ENCODE measurements at places on chromosomes 3 and 15.

- DNase-seq: no peak
These were observed 167.6 kb downstream of the PLCL2 start for GRCh38 chr3:17052363-17052762.

DNA sequence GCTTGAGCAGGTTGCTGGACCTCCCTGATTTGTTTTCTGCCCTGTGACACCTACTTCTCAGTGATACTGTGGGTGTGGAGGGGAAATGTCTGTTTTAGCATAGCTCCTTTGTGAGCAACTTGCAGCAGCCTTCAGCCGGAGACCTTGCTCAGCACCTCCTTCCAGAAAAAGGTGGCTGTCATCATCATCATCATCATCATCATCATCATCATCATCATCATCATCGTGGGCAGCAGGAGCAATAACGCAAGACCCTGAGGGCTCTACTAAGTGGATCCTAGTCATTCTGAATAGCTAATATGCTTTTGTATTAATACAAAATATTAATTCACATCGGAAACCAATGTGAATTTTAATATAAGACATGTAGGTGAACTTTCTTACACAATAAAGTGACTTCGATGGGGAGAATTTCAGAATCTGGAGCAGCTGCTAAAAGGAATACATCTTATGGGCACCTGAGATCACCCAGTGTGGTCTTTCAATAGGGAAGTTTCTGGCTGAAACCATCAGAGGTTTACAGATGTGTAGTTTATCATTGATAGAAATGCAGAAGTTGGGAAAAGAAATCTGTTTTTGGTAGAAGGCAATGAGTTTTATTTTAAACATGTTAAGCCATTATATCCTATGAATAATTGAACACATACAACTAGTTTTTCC lies 8.6 kb downstream of the GABRR3 start:
- no peak for DNase-seq

- no peak for DNase-seq
These were observed 686.2 kb upstream of the NR2F2 start for GRCh38 chr15:95644100-95644875.

DNA sequence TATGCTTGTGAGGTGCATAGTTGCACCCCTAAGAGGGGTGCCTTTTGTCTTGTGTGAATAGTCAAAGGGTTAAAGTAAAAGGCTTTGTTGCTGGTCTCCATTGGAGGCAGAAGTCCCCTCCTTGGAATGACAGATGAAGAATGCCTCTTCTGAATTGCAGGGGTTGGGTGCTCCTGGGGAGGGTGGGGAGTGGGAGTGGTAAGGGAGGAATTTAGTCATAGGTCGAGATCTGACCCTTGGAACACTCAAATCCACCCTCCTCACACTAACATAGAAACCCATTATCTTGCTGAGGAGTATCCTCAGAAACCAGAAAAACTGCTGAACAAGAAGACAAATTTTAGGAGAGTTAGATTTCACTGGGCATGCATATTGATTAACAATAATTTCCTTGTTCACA lies 4.7 kb downstream of the CTXND1 start:
- no peak for DNase-seq

- DNase-seq: no peak
These were observed 74.2 kb downstream of the ARRDC4 start for GRCh38 chr15:98034731-98035130.

DNA sequence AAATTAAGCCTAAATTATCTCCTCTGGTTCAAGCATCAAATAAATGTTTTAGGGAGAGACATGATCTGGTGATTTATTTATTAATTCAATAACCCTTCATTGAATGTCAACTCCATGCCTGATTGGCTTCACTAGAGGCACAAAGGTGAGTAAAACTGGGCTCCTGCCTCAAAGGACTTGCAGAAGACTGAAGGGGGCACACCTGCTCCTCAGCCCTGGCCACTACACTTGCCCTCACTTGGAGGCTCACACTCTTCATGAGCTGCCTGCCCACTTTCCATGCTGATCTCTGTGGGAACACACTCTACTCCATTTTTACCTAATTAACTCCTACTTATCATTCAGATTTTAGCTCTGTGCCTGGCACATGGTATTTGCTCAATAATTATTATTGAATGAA lies 84.4 kb upstream of the KCNMB2 start:
- DNase-seq: no peak

DNA sequence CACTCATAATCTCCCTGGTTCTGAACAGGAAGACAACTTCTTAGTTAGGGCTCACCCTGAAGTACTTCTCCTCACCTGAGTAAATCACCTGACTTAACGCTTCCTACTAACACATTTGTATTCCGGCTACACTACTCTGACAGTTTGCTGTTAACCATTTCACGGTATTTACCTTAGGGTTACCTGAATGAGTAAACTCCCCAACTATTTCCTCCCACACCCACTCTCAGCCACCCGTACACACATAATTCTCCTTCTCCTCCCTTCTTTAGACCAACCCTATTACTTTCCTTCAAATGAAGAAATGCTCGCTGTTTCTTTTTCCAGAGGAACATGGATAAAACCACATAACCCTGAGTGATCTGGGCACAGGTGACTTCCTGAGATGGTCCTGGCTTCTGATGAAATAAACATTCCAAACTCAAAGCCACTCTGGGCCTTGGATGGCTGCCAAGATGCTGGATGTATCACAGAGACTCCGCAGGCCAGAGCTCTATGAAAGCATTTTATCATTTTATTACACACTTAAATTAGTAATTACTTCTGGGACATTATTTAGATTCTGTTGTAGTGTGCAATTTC lies 183.6 kb upstream of the ATP11B start:
- DNase-seq: no peak

DNA sequence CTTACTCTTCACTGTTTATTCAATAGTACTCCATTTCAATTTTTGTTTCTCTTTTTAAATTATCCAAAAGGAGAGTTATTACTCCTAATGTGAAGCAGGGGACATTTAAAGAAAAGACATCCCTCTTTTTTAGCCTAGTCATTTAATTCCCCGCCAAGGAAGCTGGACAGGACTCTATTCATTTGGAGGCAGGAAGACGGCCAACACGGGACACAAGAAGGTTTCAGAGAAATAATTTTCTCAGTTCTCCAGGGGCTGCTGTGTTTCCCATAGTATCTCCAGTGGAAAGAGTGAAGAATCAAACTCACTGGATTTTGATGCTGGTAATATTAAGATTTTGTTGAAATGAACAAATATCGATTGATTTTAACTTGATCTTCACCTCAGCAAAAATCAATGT lies 833.7 kb downstream of the ROBO2 start:
- no peak for DNase-seq

DNA sequence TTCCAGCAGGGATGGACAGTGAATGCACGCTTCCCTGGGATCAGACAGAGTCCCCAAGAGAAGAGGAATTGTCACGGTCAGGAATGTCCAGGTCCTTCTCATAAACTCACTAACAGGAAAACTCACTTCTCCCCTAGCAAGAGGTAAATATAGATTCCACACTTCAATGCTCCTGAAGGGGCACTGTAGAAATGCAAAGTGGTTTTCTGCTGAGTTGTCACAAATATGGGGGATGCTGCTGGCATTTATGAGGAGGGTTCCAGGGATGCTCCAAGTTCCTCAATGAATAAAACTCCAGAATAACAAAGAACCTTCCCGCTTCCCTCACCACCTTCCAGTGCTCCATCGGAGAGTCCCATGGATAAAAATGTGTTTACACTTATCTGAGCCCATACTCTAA lies 423.4 kb downstream of the MAGI1 start:
- no peak for DNase-seq

DNA sequence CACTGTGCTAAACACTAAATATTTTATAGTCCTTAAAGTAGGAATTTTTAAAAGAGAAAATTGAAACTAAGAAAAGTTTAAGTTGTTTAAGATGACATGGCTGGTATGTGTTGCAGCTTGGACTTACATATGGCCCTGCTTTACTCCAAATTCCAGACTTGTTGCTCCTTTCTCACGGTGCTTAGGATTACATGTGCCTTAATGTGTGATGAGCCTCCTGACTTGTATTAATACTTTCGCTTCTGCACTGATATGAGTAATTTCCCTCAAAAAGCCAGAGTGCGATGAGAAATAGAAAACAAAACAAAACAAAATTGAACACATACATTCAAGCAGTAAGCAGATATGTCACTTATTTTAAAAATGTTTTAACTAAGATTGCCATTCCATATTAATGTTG lies 250.2 kb downstream of the VGLL3 start:
- DNase-seq: no peak

- no peak for DNase-seq
These were observed 328.1 kb upstream of the ATP10A start for GRCh38 chr15:26191193-26191592.

DNA sequence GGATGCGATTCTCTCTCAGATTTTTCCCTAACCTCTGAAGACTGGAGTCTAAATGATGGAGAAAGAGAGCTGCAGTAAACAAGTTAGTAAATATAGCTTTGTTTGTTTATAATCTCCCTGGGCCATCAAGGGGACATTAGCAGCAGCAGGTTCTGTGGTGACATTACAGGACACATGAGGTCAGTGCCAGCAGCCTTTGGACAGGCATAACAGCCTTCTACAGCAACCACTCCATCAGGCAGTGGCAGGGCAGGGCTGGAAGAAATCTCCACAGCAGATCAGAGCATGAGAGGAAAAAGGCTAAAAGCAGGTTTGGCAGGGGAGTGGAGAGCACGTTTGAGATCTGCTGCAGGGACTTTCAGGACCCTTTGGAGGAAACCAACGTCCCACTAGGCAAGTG lies 127.6 kb upstream of the ACP3 start:
- DNase-seq: no peak

DNA sequence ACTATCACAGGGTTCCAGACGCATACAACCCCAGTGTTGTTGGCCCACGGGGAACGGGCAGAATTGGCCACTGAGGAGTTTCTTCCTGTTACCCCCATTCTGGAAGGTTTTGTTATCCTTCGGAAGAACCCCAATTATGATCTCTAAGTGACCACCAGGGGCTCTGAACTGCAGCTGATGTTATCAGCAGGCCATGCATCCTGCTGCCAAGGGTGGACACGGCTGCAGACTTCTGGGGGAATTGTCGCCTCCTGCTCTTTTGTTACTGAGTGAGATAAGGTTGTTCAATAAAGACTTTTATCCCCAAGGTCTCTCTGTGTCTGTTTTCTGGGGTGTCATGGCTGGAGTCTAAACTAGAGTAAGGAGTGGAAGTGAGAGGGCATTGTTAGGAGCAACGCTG lies 5.7 kb upstream of the EIF4G1 start:
- no peak for DNase-seq

DNA sequence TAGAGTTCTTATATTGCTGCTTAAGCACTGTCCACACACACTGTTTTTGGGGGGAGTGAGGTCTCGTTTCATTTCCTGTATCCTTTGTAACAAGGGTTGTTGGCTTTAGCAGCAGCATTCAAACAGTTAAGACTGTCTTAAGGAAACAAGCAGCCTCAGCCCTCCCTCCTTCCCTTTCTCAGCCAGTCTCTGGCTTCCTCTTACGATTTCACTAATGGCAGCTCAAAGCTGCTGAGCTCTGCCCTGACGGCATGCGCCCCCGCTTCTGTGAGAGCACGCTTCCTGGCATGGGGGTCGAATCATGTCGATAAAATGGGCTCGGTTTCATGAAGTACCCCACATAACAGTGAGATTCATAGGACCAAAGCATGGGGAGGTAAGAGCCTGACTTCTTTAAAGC lies 105.0 kb downstream of the KLHL25 start:
- DNase-seq: peak; percentile 39

GRCh38 chr15:50493625-50494024 lies 52.8 kb downstream of the USP50 start:
- DNase-seq: no peak

GRCh38 chr3:100526613-100527346 lies 34.4 kb downstream of the TMEM45A start:
- DNase-seq: no peak

DNA sequence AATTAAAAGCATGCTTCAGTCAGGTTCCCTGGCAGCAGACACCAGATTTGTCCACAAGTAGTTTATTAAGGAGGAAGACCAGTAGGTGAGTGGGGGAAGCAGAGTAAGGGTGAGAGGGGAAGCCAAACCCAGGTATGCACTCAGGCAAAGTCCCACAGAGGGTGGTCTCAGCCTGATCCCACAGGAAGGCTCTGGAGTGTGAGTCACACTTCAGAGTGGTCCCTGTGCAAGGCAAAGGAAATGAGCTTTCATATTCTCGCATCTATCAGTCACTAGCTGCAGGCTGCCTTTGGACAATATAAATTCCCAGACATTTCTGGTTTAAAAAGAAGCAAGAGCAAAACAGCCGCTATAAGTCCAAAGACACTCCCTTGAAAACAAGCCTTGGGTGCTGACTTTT lies 78.5 kb downstream of the TRANK1 start:
- no peak for DNase-seq

GRCh38 chr15:47374222-47374621 lies 343.1 kb upstream of the SEMA6D start:
- no peak for DNase-seq

DNA sequence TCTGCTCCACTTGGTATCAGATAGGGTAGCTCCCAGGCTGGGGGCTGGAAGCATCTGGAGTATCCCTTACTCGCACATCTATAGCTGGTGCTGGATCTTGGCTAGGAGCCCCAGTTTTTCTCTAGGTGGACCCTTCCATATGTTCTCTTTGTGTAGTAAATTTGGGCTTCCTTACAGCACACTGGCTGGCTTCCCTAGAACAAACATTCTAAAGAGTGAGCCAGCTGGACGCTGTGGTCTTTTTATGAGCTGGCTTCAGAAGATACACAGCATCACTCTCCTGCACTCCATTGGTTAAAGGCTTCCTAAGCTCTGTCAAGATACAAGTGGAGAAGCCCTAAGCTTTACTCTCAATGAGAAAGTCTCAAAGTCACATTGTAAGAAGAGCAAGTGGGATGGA lies 322.1 kb downstream of the WDR72 start:
- no peak for DNase-seq

DNA sequence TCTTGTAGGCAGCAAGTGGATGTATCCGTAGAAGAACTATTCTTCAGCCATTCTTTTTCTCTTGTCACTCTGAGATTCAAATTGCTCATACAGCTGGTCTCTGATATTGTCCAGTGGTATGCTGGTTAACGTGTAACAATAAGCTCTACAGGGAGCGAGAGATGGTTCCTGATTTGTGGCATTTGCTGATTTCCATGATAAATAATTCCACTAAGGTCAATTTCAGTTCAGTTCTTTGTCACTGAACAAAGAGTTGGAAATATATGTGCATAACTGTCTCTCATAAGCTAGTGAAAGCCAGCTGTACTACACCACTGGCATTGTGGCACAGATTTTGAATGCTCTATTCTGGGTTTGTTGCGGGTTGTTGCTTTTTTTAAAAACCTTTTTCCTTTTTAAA lies 131.7 kb downstream of the MTHFS start:
- DNase-seq: no peak

Measured in T-helper 22 cell (primary cell).